ENCODE measurements at places on chromosomes 5 and 9. TPM values are rescaled to one million over a fixed set of nuclear protein-coding genes. Genes with fewer than 3 reads are reported as not detected.

CYLC2 gene
- not detected for total RNA-seq

ADAMTS13 gene
- 6.0 TPM for total RNA-seq

GALNT12 gene
- total RNA-seq = 16.5 TPM

PELO gene
- total RNA-seq = 21.1 TPM

PCDHGA5 gene
- total RNA-seq = 2.8 TPM

PCDHGA10 gene
- total RNA-seq = 14.7 TPM

LURAP1L gene
- 63.7 TPM for total RNA-seq

CNTLN gene
- 11.1 TPM for total RNA-seq

KCNN2 gene
- total RNA-seq = 0.44 TPM

Measured in smooth muscle cell of trachea (primary cell).